ENCODE measurements at places on chromosomes 7 and 10. TPM values are rescaled to one million over a fixed set of nuclear protein-coding genes. Genes with fewer than 3 reads are reported as not detected.

The NPFFR1 gene
- total RNA-seq, result 0.04 TPM

The LOXL4 gene
- total RNA-seq, result 1.1 TPM

The NDUFB2 gene
- total RNA-seq, result 181 TPM

The NUDCD3 gene
- 68.9 TPM for total RNA-seq

The ZFAND2A gene
- 13.5 TPM for total RNA-seq

The GIMAP8 gene
- total RNA-seq, result 1.6 TPM

The NUTM2B gene
- 0.24 TPM for total RNA-seq

The C1GALT1 gene
- total RNA-seq, result 33.7 TPM

The GIMAP4 gene
- total RNA-seq, result 3.4 TPM

The ZCWPW1 gene
- 1.4 TPM for total RNA-seq

The SYT15 gene
- 1.4 TPM for total RNA-seq

The MALRD1 gene
- 0.08 TPM for total RNA-seq

The CYP17A1 gene
- 0.76 TPM for total RNA-seq

The DNAJC12 gene
- total RNA-seq, result 0.16 TPM

The HTR7 gene
- total RNA-seq, result 0.92 TPM

The MCM10 gene
- total RNA-seq, result 5.9 TPM

The SPDYE5 gene
- not detected for total RNA-seq

The TACC2 gene
- 90.0 TPM for total RNA-seq

The GPER1 gene
- total RNA-seq, result 1.6 TPM

The STRIP2 gene
- total RNA-seq, result 3.4 TPM

The ADRB1 gene
- total RNA-seq, result 0.04 TPM
